ENCODE measurements at places on chromosomes 4 and X.

DNA sequence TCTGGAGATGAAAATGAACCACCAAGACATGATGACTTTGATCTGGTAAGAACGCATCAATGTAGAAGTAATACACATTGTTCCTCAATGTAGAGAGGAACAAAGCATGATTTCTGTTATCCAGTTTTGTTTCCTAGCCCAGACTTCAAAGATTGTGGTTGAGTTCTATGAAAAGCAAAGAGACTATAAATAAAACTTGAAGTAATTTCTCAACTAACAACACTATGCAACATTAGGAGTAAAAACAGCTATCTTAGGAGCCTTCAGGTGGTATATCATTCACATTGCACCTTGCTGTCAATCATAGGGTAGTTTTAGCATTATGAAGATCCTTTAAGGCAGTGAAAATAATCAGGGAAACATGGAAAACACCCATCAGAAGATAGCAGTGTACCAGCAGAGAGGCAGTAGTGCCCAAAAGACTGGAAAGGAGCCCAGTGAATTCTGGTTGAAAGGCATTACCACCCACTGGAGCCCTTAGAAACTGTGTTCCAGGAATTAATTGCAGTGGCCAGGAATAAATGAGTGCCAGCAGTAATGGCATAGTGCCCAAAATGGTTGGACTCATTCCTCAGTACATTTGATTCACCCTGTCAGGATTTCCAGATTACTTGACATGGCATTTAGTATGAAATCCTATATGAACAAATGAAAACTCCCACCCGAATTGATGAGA lies 300.7 kb upstream of the CXXC4 start:
- DNase-seq: no peak

- no peak for DNase-seq
These were observed 2394.2 kb upstream of the AGA start for GRCh38 chr4:179836179-179837075.

DNA sequence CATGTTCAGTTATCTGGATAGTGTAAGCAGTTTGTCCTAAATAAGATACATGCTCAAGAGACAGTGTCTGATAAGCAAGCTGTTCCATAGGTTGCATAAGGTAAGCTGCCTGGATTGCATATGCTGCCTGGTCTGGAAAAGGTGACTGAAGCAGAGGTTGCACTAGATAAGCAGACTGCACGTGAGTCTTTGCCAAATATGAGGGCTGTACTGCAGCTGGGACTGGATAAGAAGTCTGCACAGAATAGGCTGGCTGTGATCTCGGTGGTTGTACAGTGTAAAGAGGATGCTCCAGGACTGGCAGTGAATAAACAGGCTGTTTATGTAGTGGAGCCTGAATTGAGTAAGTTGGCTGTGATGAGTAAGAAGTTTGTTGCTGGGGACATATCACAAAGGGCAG lies 68.9 kb downstream of the WNK3 start:
- DNase-seq: no peak

GRCh38 chrX:118205421-118206395 lies 89.1 kb upstream of the KLHL13 start:
- no peak for DNase-seq

GRCh38 chrX:153944140-153944799 lies at the start of gene RENBP:
TSS of gene RENBP (minus strand) at chrX:153944643. CDS start at chrX:153944610, 33 bp downstream.
- DNase-seq: no peak

GRCh38 chr4:81601358-81601694 lies 129.6 kb upstream of the RASGEF1B start:
- DNase-seq: no peak
